Hepatocyte (in vitro differentiated cells): ENCODE measurements at places on chromosomes 16 and 17. TPM values are rescaled to one million over a fixed set of nuclear protein-coding genes. Genes with fewer than 3 reads are reported as not detected.

CTRB2 gene
- not detected in 2 replicates for total RNA-seq

CSH2 gene
- 1.4 and 2.8 TPM in 2 replicates for total RNA-seq

- DNase-seq, result no peak
- H3K27me3 ChIP-seq, result no peaks in the 10 kb centered on the region
- no peak overlapping the region for H3K4me3 ChIP-seq
- H3K36me3 ChIP-seq, result no peaks in the 10 kb centered on the region
- peaks cover 25% of the 10 kb centered on the region for H3K4me1 ChIP-seq
Observed at GRCh38 chr17:61414141-61414935, 14.7 kb downstream of the TBX2 start.

GRCh38 chr17:73089322-73090317 is 2.9 kb downstream of the SLC39A11 start:
- no peak overlapping the region for H3K4me3 ChIP-seq
- no peaks in the 10 kb centered on the region for H3K27me3 ChIP-seq
- peaks cover 13% of the 10 kb centered on the region for H3K4me1 ChIP-seq
- no peak for DNase-seq
- no peaks in the 10 kb centered on the region for H3K36me3 ChIP-seq
- no peak overlapping the region for H3K27ac ChIP-seq

CPHXL2 gene
- total RNA-seq, result not detected in 2 replicates

DNA sequence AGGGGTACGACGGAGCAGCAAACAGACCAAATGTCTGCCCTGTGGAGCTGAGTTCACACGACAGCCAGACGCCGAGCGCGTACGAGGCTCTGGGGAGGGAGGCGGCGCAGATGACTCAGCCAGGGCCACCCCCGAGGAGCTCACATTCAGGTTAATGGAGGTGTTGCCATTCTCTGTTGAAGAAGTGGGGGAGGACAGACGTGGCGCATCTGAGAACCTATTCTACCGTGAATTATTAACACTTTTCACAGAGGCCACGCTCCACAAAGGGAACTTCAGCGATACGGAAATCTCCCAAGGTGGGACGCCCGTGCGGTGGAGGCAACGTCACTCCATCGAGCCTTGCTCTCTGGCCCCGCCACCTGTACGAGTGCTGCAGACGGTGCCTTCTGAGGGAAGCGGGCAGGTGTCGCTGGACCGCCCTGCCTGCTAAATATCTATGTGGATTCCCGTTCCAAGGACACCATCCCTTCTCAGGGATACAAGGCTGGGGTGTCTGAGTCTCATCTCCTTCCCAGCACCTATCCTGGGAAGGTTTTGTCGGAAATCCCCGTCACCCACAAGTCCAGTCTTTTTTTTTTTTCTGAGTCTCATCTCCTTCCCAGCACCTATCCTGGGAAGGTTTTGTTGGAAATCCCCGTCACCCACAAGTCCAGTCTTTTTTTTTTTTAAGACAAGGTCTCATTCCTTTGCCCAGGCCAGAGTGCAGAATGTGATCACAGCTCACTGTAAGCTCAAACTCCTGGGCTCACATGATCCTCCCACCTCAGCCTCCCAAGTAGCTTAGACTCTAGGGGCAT is 19.0 kb downstream of the ABR start:
- H3K4me3 ChIP-seq, result no peak overlapping the region
- no peak overlapping the region for H3K27ac ChIP-seq
- no peaks in the 10 kb centered on the region for H3K27me3 ChIP-seq
- DNase-seq, result no peak

DNA sequence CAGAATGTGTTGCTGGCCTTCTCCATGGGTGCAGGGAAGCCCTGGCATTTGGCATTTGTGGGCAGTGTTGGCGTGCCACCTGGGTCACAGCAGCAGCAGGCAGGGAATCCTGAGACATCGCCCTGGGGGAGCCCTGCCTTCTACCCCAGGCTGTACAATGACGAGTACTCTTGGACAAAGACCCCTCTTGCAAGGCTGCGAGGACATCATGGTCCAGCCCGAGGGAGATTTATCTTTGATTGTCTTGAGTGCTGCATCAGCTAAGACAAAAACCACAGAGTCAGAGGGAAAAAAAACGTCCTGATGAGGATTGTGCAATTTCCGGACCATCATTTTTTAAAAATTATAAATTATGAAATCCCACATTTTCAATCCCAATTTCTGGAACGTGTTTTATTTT is 3.7 kb downstream of the CRISPLD2 start:
- no peaks in the 10 kb centered on the region for H3K27me3 ChIP-seq
- H3K4me3 ChIP-seq, result no peak overlapping the region
- no peak for DNase-seq
- peaks cover 28% of the 10 kb centered on the region for H3K4me1 ChIP-seq
- peak overlapping the region; percentile 96 for H3K27ac ChIP-seq
- no peaks in the 10 kb centered on the region for H3K36me3 ChIP-seq

CACNG4 gene
- 2.5 and 3.5 TPM in 2 replicates for total RNA-seq

TEKT5 gene
- total RNA-seq, result not detected in 2 replicates

SDF2 gene
- 77.4 and 78.6 TPM in 2 replicates for total RNA-seq

DNA sequence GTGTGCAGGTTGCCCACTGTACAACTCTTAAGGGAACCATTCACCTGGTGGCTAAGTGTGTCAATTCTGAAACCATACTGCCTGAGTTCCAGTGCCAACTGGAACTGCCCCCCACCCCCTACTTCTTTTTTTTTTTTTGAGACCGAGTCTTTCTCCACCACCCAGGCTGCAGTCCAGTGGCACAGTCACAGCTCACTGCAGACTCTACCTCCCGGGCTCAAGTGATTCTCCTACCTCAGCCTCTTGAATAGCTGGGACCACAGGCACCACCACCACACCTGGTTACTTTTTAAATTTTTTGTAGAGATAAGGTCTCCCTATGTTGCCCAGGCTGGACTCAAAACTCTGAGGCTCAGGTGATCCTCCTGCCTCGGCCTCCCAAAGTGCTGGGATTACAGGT is 40.4 kb upstream of the DHX8 start:
- H3K4me3 ChIP-seq, result no peak overlapping the region
- no peak for DNase-seq
- H3K27ac ChIP-seq, result no peak overlapping the region
- peaks cover 7% of the 10 kb centered on the region for H3K4me1 ChIP-seq
